ENCODE measurements at places on chromosomes 3 and 15. TPM values are rescaled to one million over a fixed set of nuclear protein-coding genes. Genes with fewer than 3 reads are reported as not detected.

Gene GOLGA6L4
- total RNA-seq = 3.6 TPM

Gene RSRC1
- 27.9 TPM for total RNA-seq

- H3K4me3 ChIP-seq = no peak overlapping the region
- H3K4me1 ChIP-seq = no peaks in the 10 kb centered on the region
- no peak for DNase-seq
These were observed 778.5 kb downstream of the NTRK3 start for GRCh38 chr15:87477737-87478686.

- no peaks in the 10 kb centered on the region for H3K4me1 ChIP-seq
- H3K27ac ChIP-seq = no peak overlapping the region
- no peaks in the 10 kb centered on the region for H3K36me3 ChIP-seq
- no peak for DNase-seq
- H3K4me3 ChIP-seq = no peak overlapping the region
These were observed 196.0 kb upstream of the TOPAZ1 start for GRCh38 chr3:44045476-44046275.

Gene SPINT1
- total RNA-seq = 117 TPM

- no peak for DNase-seq
- H3K27ac ChIP-seq = no peak within 1 kb of the TSS
These were observed at the start of gene SAMMSON for GRCh38 chr3:69999140-70000027. TSS of gene SAMMSON (plus strand) at chr3:69999733.

Gene GNAT1
- total RNA-seq = not detected
